NCI-H1694 treated with DMSO at 0.1 percent for 48 hours (cell line): ENCODE measurements at places on chromosomes 11 and 22.
A peak's percentile ranks its signal among the peaks of the same experiment; 100 is the strongest.

GRCh38 chr22:48369789-48370507 is 1457.7 kb downstream of the BRD1 start:
- DNase-seq = no peak

DNA sequence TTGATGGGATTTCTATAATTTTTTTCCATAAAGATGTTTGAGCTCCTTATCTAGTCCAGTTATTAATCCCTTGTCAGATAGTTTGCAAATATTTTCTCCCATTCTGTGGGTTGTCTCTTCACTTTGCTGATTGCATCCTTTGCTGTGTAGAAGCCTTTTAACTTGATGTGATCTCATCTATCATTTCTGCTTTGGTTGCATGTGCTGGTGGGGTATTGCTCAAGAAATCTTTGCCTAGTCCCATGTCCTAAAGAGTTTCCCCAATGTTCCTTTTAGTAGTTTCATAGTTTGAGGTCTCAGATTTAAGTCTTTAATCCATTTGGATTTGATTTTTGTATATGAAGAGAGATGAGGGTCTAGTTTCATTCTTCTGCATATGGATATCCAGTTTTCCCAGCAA is 1.7 kb upstream of the IL2RB start:
- DNase-seq = no peak

DNA sequence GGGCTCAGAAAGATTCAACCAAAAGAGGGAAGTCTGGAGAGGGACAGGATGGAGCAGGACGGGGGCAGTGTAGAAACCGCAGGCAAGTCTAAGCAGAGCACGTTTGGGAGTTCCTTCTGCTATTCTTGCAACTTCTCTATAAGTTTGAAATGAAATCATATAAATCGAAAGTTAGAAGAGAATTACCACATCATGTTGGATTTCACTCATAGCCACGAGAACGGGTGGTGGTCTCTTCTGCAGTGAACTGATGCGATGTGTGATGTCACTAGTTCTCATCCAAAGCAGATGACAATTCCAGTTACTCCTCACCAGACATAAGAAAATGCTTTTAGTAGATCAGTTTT is 36.0 kb downstream of the KCNQ1 start:
- DNase-seq = peak; percentile 1

DNA sequence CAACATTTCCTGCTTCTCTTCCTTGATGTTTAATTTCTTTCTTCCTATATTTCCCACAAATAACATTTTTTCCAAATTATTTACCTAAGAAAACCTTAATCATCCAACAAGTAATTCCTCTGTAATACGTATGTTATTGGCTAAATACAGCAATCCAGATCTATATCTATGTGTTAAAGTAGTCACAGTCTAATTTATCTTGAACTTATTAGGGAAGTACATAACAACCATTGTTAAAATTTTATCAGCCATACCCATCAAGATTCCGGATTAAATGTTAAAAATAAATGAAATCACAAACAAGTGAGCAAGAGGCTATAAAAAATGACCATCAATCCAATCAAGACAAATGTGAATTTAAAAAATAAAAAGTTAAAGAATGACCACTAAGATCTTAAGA is 36.5 kb downstream of the RRAS2 start:
- DNase-seq = no peak

DNA sequence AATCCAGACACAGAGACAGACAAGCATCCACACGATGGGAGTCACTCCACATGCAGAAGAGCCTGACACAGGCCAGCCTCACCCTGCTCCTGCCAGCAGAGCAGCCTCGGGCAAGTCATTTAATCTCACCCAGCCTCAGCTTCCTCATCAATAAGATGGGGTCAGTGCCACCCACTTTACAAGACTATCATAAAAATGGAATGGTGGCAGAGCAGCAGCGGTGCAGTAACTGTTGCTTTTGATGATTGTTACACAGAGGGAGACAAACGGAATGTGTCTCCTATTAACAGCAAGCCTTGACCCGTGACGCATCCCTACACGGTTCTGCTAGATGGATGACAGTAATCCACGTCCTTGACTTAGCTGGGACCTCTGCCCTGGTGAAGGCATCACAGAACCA is 26.0 kb upstream of the ARFGAP3 start:
- no peak for DNase-seq

- no peak for DNase-seq
Observed at GRCh38 chr11:122717264-122717867, 61.8 kb downstream of the UBASH3B start.

- DNase-seq = no peak
Observed at GRCh38 chr11:128053981-128054931, 533.1 kb downstream of the ETS1 start.

DNA sequence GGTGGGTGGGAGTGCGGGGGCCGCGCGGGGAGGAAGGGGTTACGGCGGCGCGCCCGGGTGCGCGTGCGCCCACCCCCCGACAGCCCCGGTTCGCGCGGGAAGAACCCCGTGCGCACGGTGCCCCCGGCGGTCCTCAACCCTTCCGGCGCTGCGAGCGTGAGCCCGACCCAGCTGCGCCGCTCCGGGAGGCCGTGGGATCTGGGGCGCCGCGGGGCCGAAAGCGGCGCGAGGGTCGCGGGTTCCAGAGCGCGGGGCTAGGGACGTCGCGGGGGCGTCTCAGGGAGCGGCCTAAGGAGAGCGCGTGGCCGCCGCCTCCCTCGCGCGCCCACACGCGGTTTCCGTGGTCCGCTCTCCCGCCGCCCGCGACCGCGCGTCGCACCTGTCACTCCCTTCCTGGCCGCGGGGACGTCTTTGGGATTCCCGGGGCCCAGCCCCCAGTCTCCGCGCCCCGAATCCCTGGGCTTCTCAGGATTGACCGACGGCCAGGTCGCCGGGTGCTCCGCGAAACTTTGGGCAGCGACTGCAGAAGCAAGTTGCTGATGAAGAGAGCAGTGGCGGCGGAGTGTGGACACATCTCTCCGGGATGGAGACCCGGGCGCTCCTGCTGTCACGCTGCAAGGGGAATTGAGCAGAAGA is 582 bp downstream of the SREBF2 start:
- no peak for DNase-seq

GRCh38 chr11:116274521-116274920 is 498.3 kb downstream of the BUD13 start:
- DNase-seq = no peak

DNA sequence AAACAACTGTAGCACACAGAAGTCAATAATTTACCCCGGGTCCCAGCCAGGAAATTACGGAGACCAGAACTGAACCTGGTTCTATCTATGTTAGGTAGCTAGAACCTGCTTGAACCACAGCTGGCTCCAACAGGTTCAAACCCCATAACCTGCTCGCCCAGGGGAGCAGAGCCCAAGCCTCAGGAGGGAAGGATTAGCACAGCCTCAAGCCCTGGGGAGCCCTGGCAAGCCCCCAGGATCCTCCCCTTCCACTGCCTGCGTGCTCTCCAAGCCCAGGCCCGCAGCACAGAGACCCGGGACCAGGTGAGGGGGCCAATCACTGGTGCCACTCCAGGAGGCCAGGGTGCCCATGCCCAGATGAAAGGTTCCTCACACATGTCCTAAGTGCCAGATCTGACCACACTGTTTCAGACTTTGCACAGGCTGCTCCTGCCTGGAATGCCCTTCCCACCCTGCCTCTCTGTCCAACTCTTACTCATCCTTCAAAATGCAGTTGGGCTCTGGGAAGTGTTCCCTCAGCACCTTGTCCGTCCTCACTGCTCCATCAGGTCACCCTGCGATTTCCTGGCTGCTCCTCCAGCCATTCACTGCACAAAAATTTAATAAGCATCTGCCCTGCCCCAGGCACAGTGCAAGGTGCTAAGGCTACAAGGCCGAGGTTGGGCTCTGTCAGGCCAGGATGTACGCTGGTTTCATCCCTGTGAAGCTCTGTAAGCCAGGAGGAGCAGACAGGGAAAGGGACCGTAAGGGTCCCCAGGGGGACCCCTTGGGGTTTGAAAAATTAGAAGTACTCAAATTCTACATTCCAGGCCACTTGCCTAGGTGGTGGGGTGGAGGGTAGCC is 32.2 kb downstream of the ARRB1 start:
- DNase-seq = no peak

DNA sequence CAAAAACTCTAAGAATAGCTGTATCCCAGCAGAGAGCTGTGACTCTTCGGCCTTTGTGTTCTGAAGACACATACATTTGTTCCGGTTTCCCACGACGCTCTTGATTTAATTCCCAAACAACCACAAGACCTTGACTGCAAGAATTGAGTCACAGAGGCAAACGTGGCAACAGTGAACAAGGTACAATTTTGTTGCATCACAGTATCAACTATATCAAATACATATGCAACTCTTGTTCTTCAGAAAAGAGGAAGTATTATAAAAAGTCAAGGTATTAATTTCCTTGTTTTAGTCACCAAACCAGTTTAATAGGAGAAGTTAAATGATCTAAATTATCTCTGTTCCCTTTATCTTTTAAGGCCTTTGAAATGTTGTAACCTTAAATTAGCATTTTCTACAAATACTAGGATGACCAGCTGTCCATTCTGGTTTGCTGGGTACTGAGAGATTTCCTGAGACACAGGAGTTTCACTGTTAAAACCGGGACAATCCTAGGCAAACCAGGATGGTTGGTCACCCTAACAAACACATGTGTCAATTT is 11.1 kb downstream of the HPS5 start:
- no peak for DNase-seq

DNA sequence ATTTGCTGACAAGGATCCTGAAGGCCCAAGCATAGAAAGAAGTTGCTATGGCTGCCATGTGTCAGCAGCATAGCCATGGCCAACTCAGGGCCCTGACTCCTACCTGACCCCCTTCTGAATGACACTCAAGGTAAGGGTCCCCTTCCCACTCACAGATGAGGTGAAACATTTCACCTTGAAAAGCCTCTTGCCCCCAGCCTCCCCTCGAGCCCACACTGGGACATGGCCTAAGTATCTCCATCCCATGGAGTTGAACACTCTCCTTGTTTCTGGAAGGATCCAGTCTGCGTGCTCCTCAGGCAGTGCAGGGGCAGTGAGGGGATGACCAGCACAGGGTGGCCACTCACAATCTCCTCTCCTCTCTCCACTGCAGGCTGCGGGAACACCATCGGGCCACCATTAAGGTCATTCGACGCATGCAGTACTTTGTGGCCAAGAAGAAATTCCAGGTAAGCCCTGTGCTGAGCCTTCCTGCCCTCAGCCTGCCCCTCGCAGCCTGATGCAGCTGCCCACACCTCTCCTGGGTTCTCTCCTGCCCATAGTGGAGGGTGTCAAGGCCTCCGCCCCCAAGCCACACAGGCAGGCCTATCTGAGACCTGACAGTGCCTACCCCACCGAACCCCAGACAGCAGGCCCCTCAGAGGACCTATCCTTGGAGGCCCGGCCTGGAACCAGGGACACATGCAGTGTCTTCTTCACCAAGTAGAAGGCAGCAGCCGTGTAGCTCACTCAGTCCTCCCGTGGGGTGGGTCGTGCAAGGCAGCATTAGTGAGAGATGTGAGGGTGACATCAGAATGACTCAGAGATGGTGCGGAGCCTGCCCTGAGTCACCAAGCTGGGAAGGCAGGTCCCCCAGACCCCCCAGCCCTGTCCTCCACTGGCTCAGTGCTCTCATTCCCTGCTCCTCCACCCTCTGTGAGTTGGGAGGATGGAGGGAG is 68.9 kb upstream of the KCNQ1OT1 start:
- DNase-seq = no peak

DNA sequence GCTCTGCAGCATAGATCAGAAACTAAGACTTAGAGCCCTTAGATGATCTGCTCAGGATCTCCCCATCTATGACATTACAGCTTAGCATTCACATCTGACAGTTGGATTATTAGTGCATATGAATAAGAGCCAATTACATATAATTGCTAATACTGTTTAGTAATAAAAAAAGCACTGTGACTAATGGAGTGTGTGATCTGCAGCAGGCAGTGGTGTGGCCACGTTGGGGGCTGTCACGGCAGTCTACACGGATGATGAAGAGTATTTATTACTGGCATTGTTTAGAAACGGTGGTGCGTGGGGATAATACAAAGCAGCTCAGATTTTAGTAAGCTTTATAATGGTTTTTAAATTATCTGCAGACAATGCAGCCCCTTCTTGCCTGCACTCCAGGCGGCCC is 93.5 kb upstream of the TIMP3 start:
- no peak for DNase-seq

DNA sequence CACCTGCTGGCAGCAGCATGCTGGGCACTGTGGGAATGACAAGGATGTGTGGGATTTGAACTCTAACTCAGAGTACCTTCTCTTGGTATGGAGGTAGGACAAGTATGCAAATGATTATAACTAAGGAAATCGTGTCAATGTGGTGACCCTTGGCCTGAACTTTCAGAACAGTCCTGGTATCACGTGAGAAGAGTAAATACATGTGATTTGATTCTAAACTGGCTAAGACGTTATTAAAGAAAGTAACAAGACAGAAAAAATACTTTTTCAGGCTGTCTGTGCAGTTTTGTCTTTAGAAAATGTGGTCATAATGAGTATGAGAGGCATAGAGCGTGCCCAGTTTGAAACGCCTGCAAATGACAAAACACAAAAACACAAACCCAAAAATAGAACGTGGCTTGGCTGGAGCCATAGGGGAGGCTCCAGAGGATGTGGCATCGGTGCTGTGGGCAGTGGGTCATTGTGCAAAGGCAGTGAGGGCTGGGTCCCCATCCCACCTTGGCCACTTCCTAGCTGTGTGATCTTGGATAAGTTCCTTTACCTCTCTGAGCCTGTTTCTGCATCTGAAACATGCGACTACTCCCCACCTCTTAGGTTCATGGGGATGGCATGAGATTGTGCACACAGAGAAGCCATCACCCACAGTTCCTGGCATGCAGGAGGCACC is 18.4 kb upstream of the IL2RB start:
- DNase-seq = no peak

DNA sequence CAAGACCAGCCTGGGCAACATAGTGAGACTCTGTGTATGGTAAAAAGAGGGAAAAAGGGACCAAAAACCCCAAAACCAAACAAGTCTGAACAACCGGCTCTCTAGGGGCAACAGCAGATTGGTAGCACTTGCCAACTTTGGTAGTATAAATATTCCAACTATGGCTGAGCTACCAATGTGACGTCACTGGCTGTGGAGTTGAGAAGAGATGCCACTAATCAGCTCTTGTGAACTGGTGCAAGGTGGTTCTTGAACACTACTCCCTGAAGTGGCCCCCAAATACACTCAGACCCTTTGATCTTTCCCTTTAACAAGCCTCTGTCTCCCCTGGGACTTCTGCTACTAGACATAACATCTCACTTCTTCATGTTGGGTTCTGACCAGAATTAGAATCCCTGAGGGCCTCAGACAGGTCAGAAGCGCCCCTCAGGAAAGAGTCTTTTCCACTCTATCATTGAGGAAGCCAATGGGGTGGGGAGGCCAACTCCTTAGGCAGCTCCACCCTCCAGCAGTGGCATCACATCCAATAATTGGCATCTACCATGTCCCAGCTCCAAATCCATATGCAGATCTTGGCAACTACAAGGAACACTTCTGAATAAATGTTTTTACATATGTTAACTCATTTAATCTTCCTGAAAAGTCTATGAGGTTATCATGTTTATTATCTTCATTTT is 49.2 kb downstream of the RPL27A start:
- no peak for DNase-seq

DNA sequence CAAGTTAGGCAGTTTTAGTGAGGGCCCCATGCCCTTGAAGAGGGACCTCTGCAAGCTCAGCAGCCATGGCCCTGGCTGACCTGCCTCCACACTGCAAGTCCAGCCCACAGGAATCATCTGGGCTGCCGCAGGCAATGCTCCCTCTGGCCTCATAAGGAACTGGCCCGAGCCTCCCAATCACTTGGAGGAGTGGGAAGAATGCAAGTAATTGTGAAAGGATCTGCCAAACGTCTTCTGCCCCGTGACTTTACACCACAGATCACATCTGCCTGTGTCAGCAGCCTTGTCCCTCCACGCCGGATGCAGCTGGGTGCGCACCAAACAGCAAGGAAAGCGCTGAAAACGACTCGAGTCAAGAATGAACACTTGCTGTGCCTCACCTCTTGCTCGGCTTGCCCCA is 23.8 kb downstream of the OPCML start:
- no peak for DNase-seq

- no peak for DNase-seq
Observed at GRCh38 chr11:108975641-108976071, 310.8 kb downstream of the DDX10 start.
